ENCODE measurements at places on chromosomes 2 and 18.
A peak's percentile ranks its signal among the peaks of the same experiment; 100 is the strongest.

DNA sequence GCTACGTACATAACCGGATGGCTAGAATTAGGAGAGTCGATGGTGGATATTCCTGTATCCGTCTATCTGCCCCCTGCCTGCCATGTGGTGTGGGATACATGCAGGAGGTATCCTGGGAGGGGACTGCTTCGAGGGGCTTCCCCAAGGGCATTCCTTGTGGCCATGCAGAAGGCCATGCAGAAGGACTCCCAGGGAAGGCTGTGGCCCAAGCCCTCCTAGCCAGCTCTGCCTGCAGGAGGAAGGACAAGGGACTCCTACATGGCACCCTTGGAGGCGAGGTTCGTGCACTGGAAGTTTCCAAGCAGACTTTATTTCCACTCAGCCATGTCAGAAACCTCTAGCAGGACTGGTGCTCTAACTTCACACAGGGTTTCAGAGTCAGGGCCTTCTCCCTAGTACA, 136.1 kb downstream of the KLHL29 start:
- no peak for DNase-seq

DNA sequence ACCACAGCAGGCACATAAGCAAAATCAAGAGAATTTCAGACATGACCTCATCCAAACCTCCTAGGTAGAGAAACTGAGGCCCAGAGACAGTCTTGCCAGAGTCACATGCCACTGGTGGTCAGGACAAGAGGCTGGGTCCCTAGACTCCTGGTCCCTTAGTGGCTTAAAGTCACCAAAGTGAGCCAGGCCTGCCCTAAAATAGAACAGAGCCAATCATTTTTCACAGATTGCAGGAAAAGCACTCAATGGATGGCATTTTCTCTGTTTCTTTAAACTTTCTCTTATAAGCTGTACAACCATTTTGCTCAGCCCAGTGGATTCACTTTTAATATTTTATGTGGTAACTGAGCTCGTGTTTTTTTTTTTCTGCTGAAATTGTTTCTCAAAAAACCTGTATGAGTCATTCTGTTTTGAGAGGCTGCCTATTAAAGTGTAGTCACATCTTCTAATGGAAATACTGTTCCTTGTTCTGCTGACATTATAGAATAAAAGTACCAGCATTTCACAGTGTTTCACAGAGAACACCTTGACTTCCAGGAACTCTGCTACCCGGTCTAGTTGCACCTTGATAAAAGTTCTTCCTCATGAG, 29.6 kb downstream of the STEAP3 start:
- no peak for DNase-seq

DNA sequence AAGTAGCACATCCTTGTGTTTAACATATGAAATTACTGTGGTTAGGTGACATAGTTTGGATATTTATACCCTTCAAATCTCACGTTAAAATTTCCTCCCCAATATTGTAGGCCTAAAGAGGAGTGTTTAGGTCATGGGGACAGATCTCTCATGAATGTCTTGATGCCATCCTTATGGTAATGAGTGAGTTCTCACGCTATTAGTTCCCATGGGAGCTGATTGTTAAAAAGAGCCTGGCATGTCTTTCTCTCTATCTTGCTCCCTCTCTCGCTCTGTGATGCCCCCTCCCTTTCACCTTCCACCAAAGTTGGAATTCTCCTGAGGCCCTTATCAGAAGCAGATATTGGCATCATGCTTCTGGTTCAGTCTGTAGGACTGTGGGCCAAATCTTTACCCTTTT, 660.1 kb downstream of the ADCYAP1 start:
- DNase-seq = no peak

DNA sequence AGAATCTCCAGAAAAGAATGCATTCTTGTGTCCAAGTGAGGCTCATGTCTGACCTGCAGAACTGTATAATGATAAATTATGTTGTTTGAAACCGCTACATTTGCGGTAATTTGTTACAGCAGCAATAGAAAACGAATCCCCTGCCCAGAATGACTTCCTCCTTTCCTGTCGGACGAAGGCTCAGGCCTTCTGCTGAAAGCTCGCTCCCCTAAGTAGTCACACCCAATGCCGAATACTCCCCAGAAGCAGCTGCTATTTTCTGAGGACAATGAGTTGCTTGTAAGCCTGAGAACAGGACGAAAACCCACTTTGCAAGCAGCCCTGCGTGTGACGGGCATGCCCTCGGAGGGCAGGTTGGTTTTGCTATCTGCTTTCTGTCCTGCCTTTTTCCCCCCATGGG, 27.7 kb upstream of the PTPN4 start:
- no peak for DNase-seq

GRCh38 chr2:189304360-189304759, 124.8 kb upstream of the COL5A2 start:
- peak; percentile 58 for DNase-seq

DNA sequence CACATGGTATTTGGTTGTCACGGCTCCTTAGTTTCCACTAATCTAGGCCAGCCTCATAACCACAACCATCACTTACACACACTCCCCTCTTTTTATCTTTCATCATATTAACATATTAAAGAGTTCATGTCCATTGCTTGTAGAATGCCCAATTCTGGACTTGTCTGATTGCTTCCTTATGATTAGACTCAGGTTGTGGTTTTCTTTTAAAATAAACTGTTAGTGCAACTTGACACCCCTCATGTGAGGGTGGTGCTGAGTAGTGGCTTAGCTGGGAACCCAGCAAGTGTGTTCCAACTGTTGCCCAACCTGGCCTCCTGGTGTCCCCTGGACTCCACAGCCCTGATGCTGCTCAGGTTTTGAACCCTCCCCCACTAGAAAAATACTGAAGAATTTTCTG, 20.1 kb upstream of the CD207 start:
- DNase-seq = no peak

DNA sequence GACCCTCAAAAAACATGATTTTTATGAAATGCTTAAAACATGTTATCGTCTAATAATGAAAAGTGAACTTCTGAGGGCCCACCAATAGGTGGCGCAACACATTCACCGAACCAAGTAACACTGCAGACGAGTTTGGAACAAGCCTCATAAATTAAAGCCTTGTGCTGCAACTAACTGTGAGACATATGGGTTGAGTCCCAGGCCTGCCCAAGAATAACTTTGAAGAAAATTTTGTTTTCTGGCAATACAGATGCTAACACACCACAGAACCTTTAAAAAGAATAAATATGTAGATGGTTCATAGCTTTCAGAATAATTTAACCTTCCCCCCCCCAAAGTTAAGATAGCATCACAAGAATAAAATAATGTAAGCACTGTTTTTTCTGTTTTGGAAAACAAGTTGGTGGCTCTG, 285.9 kb downstream of the RNF144A start:
- DNase-seq = peak; percentile 60

- DNase-seq = no peak
Observed at GRCh38 chr2:129936334-129936934, 43.0 kb upstream of the RAB6C start.

GRCh38 chr2:10002681-10003080, 40.7 kb upstream of the KLF11 start:
- DNase-seq = no peak
